NCI-H1930 (cell line): ENCODE measurements at places on chromosomes 12 and 14.

DNA sequence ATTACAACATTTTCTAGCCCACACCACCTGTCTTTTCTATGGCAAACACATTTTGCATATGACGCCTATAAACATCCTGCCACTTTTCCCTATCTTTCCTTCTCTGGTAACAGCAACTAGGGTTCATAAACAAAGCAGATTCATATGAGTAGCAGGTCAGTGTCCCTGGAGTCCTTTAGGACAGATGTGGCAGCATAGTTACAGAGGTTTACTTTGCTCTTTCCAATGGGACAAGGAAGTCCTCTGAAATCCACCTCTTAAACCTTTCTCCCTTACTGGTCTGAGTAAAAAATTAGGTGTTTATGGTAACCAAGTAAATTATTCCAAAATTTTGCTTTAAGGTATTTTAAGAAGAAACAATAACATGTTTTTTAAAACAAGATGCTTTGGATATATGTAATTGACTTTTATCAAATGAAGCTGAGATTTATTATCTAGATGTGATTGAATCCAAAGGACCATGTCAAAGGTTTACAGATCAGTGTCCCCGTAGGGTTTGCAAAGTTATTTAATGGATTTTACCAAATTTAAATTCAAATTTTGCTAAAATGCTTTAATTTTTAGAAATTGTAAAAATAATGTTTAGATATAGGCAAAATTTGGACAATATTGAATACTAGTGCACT, 79.2 kb upstream of the PAWR start:
- no peak for DNase-seq

DNA sequence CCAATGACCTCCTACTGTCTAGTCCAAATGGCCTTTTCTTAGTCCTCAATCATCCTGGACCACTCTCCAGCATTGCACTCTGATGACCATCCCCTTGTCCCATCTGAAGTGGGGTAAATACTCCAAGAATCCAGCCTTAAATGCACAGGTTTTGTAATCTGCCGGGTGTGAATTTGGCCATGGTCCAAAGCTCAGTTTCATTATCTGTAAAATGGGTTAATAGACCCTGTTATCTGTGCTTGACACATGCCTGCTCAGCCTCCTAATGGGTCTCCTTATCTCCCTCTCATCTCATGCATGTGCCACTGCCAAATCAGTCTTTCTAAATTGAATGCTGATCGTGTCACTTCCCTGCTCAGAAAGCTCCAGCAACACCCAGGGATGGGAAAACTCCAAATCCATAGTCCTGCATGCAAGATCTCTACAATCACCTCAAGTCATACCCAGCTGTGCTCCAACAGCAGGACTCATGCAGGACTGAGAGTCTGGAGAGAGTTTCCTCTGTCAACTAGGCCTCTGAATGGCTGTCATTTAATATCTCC, 22.3 kb downstream of the LGR5 start:
- no peak for DNase-seq

GRCh38 chr12:94203181-94203546, 54.8 kb downstream of the PLXNC1 start:
- no peak for DNase-seq

GRCh38 chr12:34304001-34304400, 281.7 kb downstream of the ALG10 start:
- no peak for DNase-seq

- DNase-seq: no peak
Observed at GRCh38 chr14:63076488-63076887, 31.2 kb upstream of the KCNH5 start.

GRCh38 chr12:69949311-69950002, 124.4 kb downstream of the MYRFL start:
- no peak for DNase-seq

DNA sequence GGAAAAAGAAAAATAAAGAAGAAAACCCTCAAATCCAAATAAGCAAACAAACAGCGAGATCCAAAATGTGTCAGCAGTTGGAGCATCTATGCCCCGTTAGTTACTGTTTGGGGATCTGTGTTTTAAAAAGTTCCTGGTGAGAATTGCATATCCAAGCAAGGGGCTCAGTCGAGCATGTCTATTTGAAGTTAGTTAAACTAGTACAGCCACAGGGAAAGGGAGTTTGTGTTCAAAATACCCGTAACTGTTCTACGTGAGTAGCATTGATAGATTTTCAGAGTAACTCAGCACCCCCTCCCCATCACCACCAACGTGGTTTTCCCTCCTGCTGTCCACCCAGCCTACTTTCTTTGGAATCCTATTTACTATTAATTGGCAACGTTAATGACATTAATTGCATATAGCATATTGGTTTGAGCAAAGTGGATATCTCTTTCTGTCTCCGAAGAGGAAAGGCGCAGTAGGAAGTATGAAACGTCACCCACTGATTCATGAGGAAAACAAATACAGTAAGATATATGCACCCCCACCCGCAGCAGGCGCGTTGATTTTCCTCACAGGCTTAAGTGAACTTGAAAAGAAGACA, 1.5 kb downstream of the NPAS3 start:
- no peak for DNase-seq

- no peak for DNase-seq
Observed at GRCh38 chr12:27359578-27360340, 27.1 kb downstream of the BMAL2 start.

GRCh38 chr12:122197612-122197966, 5.9 kb upstream of the B3GNT4 start:
- DNase-seq: no peak

GRCh38 chr12:106239951-106240335, 7.9 kb downstream of the CKAP4 start:
- DNase-seq: no peak

- no peak for DNase-seq
Observed at GRCh38 chr12:25248137-25248536, 2.6 kb downstream of the KRAS start.

GRCh38 chr12:29041621-29042020, 107.5 kb upstream of the FAR2 start:
- DNase-seq: no peak

GRCh38 chr12:83843541-83843940, 1069.1 kb downstream of the SLC6A15 start:
- no peak for DNase-seq

DNA sequence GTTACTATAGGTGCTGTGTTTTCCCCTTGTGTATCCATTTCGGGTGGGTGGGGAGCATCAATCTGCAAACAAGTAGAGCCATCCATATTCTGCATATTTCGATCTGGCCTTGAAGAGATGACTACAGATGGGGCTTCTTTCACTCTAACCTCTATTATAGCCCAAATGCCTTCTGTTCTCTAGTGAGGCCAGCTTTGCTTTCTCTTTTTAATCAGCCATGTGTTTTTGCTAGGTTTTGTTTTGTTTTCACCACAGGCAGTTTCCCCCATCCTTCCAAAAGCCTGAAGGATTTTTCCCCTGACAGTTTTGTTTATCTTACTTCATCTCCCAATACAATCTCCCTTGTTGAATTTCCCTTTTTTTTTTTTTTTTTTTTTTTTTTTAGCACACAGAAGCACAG, 224.1 kb downstream of the BTG1 start:
- DNase-seq: no peak

- DNase-seq: no peak
Observed at GRCh38 chr12:109595321-109595902, 21.8 kb downstream of the MVK start.

GRCh38 chr12:19332196-19332595, 107.1 kb upstream of the AEBP2 start:
- no peak for DNase-seq

DNA sequence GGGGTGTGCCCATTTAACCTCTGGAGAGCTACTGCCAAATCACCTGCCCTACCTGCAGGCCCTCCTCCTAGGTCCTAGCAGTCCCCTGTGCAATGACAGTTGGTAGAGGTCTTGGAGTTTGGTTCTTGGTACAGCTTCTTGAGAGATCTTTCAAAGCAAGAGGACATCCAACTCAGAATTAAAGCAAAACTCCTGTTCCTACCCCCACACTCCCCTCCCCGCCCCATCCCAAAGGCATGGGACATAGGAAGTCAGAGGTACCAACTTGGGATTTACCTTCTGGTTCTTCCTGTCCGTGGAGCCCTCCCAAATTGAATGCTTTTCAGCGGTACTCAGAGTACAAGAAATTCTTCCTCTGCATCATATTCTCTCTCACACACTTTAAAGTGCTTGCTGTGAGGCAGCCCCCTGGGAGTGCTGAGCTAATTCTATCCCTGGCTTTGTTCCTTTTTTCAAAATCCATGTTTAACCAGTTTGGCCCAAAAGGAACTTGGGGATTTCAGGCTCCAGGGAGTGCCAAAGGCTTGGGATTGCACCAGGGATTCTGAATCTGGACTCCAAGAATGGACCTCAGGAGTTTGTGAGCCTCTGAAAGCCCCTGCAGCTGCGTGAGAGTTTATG, 40.8 kb downstream of the GALNT16 start:
- no peak for DNase-seq

GRCh38 chr12:104910196-104910840, 47.8 kb downstream of the SLC41A2 start:
- DNase-seq: no peak

- DNase-seq: no peak
Observed at GRCh38 chr12:56596815-56597214, 33.3 kb downstream of the BAZ2A start.

GRCh38 chr14:104753528-104754212, 723 bp downstream of the SIVA1 start:
- DNase-seq: no peak

DNA sequence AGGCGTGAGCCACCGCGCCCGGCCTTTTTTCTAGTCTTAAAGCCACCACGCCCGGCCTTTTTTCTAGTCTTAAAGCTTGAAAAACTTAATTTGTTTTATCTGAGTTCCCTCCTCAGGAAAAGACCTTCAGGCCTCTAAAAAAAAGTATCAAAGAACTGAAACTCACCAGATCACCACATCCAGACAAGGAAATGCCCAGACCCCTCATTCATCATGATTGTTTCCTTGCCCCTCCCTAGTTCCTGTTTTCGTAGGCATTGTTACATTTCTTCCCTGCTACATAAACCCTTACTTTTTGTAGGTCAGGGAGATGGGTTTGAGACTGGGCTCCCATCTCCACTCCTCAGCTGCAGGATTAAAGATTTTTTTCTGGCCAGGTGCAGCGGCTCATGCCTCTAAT, 21.1 kb upstream of the VWF start:
- DNase-seq: no peak

GRCh38 chr12:98402091-98402490, 113.3 kb upstream of the TMPO start:
- no peak for DNase-seq

GRCh38 chr14:103707329-103708263, 7.7 kb downstream of the XRCC3 start:
- no peak for DNase-seq

DNA sequence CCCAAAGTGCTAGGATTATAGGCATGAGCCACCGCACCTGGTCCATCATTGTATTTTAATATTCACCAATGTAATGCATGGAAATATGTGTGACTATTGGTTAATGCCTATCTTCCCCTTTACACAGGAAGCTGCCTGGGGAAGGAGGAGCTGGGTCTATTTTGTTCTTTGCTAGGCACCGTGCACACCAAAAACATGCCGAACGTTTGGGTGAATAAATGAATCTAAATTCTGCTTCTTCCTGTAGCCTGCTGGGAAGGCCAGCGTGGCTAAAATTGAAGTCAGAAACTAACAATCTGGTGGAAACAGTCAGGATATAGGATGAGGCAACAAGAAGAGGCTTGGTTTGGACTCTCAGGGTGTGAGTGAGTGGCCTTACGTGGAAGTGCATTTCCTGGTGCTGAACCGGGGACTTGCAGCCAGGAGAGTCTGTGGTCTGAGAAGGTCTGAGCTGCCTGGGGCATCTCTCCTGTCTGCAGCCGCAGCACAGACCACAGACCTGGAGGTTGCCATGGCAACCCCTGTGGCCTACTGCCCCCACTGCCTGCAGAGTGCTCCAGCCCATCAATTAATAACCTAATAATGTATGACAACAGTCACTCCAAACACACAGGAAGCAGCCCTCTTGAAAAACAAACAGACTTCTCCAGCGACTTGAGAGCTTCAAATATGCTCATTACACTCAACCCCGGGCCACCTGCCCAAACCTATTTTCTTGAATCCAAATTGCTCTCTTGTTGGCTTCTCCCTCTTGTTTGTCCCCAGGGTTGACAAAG, 5.5 kb upstream of the GPR68 start:
- DNase-seq: peak; percentile 61

DNA sequence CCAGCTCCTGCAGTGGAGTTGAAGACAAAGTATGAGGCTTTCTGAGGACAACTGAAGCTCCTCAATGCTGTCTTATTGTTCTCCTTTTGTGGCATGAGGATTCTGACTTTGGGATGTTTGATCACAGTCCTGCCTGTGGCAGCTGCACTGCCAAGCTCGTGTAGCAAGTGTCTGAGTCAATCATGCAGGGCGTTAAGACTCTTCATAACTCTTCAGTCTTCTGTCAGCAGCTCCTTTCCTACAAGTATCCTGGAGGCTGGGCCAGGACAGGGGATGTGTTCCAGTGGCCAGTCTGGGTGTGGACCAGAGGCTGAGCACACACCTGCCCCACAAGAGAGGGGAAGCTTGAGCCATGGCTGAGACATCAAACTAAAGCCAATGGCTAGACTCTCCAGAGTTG, 94.3 kb downstream of the PELI2 start:
- DNase-seq: no peak

DNA sequence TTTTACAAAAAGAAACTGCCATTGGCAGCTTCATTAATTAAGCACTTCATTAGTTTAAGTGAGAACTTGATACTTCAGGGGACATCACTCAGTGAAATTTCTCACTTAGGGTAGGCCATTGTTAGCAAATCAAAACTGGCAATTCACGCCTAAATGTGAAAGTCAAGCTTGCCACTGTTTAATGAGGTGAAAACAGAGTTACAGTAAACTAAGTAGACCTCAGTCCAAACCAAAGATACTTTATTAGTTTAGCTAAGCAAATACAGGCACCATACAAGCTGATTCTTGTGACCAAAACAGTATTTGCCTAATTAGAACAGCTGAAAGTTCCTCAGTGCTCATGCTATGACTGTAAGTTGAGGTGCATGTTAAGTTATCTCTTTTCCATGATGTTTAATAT, 176.5 kb upstream of the CPNE8 start:
- DNase-seq: no peak

DNA sequence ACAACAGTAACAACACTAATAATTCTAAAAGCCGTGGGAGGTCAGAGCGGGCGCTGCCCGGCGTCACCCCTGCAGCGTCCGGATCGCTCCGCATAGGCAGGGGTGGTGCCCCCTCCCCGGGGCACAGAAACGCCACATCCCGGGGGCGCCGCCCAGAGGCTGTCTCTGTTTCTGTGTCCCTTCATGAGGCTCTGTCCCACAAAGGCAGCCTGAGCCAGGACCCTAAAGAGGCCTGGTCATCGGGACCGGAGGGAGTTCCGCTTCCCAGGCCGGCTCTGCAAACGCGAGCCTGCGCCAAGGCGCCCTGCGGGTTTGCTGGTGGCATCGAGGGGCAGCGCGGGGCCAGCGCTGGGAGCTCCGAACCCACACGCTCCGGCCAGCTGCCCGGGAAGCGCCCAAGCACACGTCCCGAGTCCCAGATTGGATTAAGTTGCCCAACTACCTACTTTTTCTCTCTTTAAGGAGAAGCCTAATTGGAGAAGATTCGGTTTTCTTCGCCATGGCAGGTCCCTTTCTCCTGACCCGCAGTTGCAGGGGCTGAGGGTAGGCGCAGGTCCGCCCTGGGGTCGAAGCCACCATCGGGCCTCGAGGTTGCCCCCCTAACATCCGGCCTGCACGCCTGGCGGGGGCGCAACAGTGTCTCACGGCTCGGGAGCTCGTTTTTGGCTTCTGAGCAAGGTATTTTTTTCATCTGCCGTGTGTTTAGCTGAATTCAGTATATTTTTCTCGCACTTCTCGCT, 421.7 kb downstream of the VRK1 start:
- DNase-seq: no peak

- no peak for DNase-seq
Observed at GRCh38 chr14:36014236-36014635, 162.3 kb downstream of the PTCSC3 start.

- DNase-seq: peak; percentile 73
Observed at GRCh38 chr12:57213058-57213715, 3.4 kb upstream of the NXPH4 start.
